Iris pigment epithelial cell (primary cell): ENCODE measurements at places on chromosomes 2 and 18.

DNA sequence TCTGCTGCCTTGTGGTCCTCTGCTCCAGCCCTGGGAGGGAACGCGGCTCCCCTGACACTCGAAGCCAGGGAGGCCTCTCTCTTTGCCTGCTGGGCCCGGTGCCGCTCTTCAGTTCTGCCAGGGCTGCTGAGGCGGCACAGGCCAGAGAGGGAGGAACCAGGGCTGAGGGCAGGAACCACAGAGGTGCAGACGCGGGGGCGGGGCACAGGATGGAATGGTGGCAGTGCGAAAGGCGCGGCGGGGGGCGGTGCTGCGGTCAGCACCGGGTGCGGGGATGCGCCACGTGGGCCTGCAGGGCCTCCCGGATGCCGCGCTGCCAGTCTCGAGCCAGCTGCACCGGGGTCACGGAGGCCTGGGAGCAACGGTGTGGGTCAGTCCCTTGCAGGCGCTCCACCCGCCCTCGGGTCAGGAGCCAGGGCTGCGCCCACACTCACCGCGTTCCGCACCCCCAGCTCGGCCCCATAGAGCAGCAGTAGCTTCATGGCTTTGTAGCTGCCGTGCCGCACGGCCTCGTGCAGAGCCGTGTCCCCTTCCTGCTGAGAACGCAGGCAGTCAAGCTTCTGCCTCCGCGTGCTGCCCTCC lies 4.4 kb downstream of the ANKRD23 start:
- DNase-seq = no peak

- no peak for DNase-seq
Measured at GRCh38 chr18:66235206-66235605, 368.7 kb downstream of the CDH19 start.

- no peak for DNase-seq
Measured at GRCh38 chr18:13051950-13052349, 60.8 kb downstream of the CEP192 start.

- peak; percentile 90 for DNase-seq
Measured at GRCh38 chr18:711657-712400, 601 bp downstream of the ENOSF1 start.

GRCh38 chr18:8142932-8143331 lies 466.3 kb upstream of the RAB12 start:
- no peak for DNase-seq
